ENCODE measurements at places on chromosomes 4 and X. TPM values are rescaled to one million over a fixed set of nuclear protein-coding genes. Genes with fewer than 3 reads are reported as not detected.
A peak's percentile ranks its signal among the peaks of the same experiment; 100 is the strongest.

DNA sequence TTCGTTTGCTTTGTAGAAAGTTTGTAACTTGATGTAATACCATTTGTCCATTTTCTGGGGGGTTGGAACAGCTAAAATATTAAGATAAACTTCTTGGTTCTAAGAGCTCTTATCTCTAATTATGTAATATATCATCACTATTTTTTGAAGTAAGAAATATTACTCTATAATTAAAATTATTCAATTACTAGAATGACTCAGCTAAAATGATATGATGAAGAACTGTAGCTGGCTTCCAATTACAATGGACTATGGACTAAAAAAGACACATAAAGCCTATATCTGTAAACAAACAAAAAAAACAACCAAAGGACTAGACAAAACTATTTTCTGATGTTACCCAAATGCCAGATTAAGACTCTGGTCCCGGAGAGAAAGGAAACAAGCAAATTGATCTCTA is 569.4 kb downstream of the PCDH18 start:
- no peak overlapping the region for H3K4me3 ChIP-seq
- DNase-seq: no peak
- no peaks in the 10 kb centered on the region for H3K4me1 ChIP-seq

DNA sequence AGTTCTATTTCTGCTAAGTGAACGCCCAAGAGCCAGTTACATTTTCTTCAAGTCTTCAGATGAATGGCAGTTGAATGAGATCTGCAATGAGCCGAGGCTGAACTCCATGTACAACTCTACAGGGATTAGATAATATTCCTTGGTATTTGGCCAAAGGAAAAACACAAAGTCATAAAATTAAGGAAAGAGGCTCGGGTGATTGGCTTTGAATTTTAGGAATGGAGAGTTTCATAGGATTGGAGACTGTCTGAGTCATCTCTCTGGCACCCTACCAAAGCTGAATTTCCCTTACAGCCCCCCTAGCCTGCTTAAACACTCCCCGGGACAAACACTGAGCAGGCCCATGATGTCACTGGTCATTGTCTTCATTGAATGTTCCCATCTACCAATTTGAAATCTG is 188.0 kb upstream of the C1QTNF7 start:
- no peak overlapping the region for H3K4me3 ChIP-seq
- H3K27ac ChIP-seq: no peak overlapping the region
- H3K36me3 ChIP-seq: no peaks in the 10 kb centered on the region
- H3K4me1 ChIP-seq: no peaks in the 10 kb centered on the region
- no peak for DNase-seq

- H3K36me3 ChIP-seq: no peaks in the 10 kb centered on the region
- H3K4me1 ChIP-seq: no peaks in the 10 kb centered on the region
- no peak for DNase-seq
- H3K27ac ChIP-seq: no peak overlapping the region
- H3K4me3 ChIP-seq: no peak overlapping the region
Observed at GRCh38 chrX:154751203-154751668, 359 bp upstream of the GAB3 start.

DNA sequence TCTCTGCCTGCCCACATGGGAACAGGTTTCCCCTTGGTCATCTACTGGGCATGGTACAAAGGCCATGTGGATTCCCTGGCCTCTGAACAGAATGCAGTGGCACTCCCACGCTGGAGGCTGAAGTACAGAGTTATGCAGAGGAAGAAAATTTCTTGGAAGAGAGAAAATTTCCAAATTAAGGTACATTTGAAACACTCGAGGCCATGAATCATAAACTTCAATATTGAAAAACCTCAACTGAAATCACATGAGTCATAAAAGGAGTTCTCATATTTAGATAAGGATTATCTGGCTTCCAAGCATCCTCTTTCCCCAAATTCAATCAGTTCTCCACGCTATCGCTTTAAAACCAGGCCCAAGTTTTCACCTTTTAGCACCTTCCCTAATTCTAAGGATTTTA is 28.1 kb upstream of the TXK start:
- H3K36me3 ChIP-seq: no peaks in the 10 kb centered on the region
- H3K4me1 ChIP-seq: no peaks in the 10 kb centered on the region
- H3K27ac ChIP-seq: no peak overlapping the region
- no peak for DNase-seq
- H3K27me3 ChIP-seq: no peaks in the 10 kb centered on the region
- no peak overlapping the region for H3K4me3 ChIP-seq

- H3K4me1 ChIP-seq: peaks cover 13% of the 10 kb centered on the region
- no peak overlapping the region for H3K27ac ChIP-seq
- no peaks in the 10 kb centered on the region for H3K27me3 ChIP-seq
- no peak overlapping the region for H3K4me3 ChIP-seq
- H3K36me3 ChIP-seq: no peaks in the 10 kb centered on the region
Observed at GRCh38 chr4:38185406-38186144, 225.4 kb downstream of the PTTG2 start.

- H3K36me3 ChIP-seq: no peaks in the 10 kb centered on the region
- H3K27me3 ChIP-seq: no peaks in the 10 kb centered on the region
- H3K4me1 ChIP-seq: peaks cover 17% of the 10 kb centered on the region
- H3K4me3 ChIP-seq: no peak overlapping the region
- H3K27ac ChIP-seq: no peak overlapping the region
- no peak for DNase-seq
Observed at GRCh38 chr4:183157215-183157614, 58.2 kb downstream of the WWC2 start.

- no peak overlapping the region for H3K4me3 ChIP-seq
- DNase-seq: no peak
- no peak overlapping the region for H3K27ac ChIP-seq
- no peaks in the 10 kb centered on the region for H3K4me1 ChIP-seq
- no peaks in the 10 kb centered on the region for H3K27me3 ChIP-seq
- peaks cover 2% of the 10 kb centered on the region for H3K36me3 ChIP-seq
Observed at GRCh38 chrX:109696146-109696740, 36.8 kb downstream of the ACSL4 start.

DNA sequence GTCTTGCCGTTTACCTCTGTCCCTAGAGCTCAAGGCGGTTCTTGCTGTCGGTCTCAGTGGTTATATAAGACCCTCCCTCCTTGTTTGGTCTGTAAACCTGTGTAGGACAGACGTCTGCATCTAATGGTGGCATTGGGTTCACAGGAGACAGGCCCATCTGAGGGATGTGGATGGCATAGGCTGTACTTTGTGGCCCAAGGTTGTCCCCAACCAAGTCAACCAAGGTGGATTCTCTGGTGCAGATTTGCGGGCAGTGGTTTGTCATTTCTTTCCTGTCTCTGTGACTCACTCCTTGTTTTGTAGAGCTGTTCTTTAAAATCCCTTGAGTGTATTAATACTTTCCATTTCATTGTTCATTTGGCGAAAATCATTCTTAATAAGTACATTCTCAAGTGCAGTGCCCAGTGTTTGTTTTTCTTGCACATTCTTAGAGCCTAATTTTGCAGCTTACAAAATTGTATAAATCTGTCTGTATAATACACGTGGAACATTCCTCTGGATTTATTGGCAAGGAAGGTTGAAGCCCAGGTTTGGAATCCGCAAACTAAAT is 68.0 kb upstream of the TLR2 start:
- no peak for DNase-seq
- H3K4me1 ChIP-seq: peaks cover 23% of the 10 kb centered on the region
- no peak overlapping the region for H3K4me3 ChIP-seq
- no peak overlapping the region for H3K27ac ChIP-seq
- no peaks in the 10 kb centered on the region for H3K27me3 ChIP-seq
- peaks cover 6% of the 10 kb centered on the region for H3K36me3 ChIP-seq

GRCh38 chrX:28946846-28947245 is 359.6 kb downstream of the IL1RAPL1 start:
- no peak overlapping the region for H3K4me3 ChIP-seq
- no peaks in the 10 kb centered on the region for H3K36me3 ChIP-seq
- H3K4me1 ChIP-seq: no peaks in the 10 kb centered on the region
- no peak for DNase-seq
- H3K27ac ChIP-seq: no peak overlapping the region

DNA sequence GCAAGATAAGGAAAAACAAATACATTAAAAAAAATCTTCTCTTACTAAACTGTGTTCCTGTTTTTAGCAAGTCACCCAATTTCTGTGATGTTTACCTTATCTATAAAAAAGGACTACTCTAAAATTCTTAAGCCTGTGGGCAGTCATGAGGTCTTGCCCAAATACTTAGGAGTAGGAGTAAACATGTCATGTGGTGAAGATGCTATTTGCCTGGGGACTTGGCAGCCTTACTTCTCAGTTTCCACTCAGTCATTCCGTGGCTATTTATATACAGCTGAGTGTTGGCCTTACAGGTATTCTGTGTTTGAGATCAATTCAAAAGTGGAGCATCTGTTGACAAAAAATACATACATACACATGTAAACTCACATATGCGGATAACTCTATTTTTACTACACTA is 89.9 kb upstream of the TLR2 start:
- H3K4me1 ChIP-seq: no peaks in the 10 kb centered on the region
- DNase-seq: no peak
- no peak overlapping the region for H3K27ac ChIP-seq
- no peak overlapping the region for H3K4me3 ChIP-seq

- no peak overlapping the region for H3K27ac ChIP-seq
- no peaks in the 10 kb centered on the region for H3K36me3 ChIP-seq
- no peaks in the 10 kb centered on the region for H3K4me1 ChIP-seq
- H3K4me3 ChIP-seq: no peak overlapping the region
Observed at GRCh38 chr4:152559641-152560040, 23.7 kb upstream of the FBXW7 start.

DNA sequence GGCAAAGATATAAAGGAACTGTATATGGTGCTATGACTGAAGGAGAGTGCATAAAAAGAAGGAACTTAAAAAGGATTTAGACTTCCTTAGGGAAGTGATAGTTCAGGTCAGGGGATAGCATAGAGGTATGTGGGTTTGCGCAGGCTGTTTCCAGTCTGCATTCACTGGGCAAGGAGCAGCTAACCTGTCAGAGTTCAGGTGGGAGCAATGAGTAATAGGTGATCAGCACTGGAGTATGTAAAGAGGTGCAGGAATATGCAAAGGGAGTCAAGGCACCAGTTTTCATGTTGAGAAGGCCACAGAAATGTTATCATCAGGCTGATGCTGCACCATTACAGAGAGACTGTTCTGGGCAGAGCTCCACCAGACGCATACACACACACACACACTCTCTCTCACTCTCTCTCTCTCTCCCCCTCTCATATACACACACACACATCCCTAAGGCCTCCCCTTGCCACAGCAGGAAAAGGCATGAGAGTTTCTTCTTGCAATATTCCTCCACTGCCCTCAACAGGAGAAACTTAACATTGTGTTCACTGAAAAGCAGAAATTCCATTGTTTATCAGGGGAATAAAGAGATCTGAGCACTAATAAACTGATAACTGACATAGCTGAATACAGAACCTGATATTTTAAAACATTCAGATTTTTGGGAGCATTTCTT is 256.4 kb upstream of the GRID2 start:
- no peaks in the 10 kb centered on the region for H3K4me1 ChIP-seq
- peak; percentile 7 for DNase-seq
- no peaks in the 10 kb centered on the region for H3K36me3 ChIP-seq

GRCh38 chr4:13875181-13875580 is 247.7 kb upstream of the BOD1L1 start:
- H3K27ac ChIP-seq: no peak overlapping the region
- H3K4me1 ChIP-seq: no peaks in the 10 kb centered on the region
- no peaks in the 10 kb centered on the region for H3K36me3 ChIP-seq
- H3K4me3 ChIP-seq: no peak overlapping the region

GRCh38 chrX:106906361-106906760 is 3.2 kb upstream of the RIPPLY1 start:
- no peaks in the 10 kb centered on the region for H3K36me3 ChIP-seq
- H3K4me3 ChIP-seq: no peak overlapping the region
- DNase-seq: no peak
- H3K27me3 ChIP-seq: no peaks in the 10 kb centered on the region
- peaks cover 20% of the 10 kb centered on the region for H3K4me1 ChIP-seq

GRCh38 chr4:178205826-178206225 is 763.6 kb upstream of the AGA start:
- no peaks in the 10 kb centered on the region for H3K27me3 ChIP-seq
- no peaks in the 10 kb centered on the region for H3K36me3 ChIP-seq
- no peak overlapping the region for H3K27ac ChIP-seq
- H3K4me3 ChIP-seq: no peak overlapping the region
- no peak for DNase-seq
- no peaks in the 10 kb centered on the region for H3K4me1 ChIP-seq

GRCh38 chr4:2795893-2796848 is 3.3 kb downstream of the SH3BP2 start:
- peaks cover 32% of the 10 kb centered on the region for H3K27me3 ChIP-seq
- H3K4me1 ChIP-seq: peaks cover 9% of the 10 kb centered on the region
- no peak overlapping the region for H3K4me3 ChIP-seq
- no peak overlapping the region for H3K27ac ChIP-seq
- peak; percentile 31 for DNase-seq

GRCh38 chr4:176376032-176376614 is 56.4 kb downstream of the SPCS3 start:
- no peaks in the 10 kb centered on the region for H3K27me3 ChIP-seq
- no peak overlapping the region for H3K27ac ChIP-seq
- no peaks in the 10 kb centered on the region for H3K4me1 ChIP-seq
- H3K4me3 ChIP-seq: no peak overlapping the region

DNA sequence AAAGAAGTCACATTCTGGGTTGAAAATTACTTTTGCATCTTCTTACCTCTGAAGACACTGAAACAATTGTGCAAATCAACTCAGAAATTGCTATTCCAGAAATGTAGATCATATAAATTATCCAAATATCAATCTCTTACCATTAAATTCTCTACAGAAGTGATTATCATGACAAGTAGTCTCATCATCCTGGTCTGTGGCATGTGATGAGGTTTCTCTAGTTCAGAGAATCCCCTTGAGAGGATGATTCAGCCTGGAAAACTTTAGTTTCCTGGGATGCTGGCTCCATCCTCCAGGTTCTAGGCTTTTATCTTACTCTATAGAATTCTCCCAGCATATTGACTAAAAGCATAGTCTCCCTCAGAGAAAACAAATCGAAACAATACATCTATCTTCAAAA is 76.2 kb upstream of the S100G start:
- H3K27me3 ChIP-seq: no peaks in the 10 kb centered on the region
- DNase-seq: no peak
- H3K4me1 ChIP-seq: peaks cover 19% of the 10 kb centered on the region
- H3K27ac ChIP-seq: no peak overlapping the region
- no peak overlapping the region for H3K4me3 ChIP-seq

The CNKSR2 gene
- total RNA-seq: 54.5 TPM

The UGT2B17 gene
- total RNA-seq: not detected

The DUX4 gene
- not detected for total RNA-seq

The FRMPD4 gene
- total RNA-seq: not detected

The SPACA5 gene
- total RNA-seq: not detected

The SGCB gene
- 33.8 TPM for total RNA-seq

The NUDT11 gene
- total RNA-seq: 58.4 TPM

The XAGE1A gene
- not detected for total RNA-seq

The PRR32 gene
- total RNA-seq: not detected
